ENCODE measurements at places on chromosomes 12 and 14.

DNA sequence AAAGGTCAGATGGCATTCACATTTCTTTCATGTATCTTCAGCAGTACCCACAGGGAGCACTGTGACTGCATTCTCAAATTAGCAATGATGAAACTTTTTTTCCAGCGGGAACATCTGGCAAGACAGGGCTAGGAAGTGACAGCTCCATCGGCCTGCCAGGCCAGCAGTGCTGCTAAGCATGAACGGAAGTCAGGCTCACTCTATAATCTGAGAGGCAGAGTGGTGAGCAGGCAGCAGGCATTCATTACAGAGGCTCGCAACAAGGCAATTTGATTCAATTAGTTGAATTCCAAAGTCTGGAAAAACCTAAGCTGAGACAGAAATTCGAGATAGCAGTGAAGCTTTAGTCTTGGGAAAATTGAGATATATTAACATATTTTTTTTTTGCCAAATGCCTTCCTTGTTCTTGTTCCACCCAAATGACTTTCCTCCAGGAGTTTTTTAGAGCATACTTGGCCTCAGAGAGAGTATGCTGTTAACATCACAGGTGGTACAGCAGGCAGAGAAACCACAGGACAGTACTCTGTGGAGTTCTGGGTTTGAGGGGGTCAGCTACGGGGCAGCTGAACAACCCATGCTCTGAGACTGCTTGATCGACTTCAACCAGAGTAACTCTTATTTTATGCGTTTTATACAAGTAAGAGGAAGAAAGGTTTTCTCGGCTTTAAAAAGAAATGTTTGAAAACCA is 414.9 kb downstream of the APAF1 start:
- H3K36me3 ChIP-seq, result no peaks in the 10 kb centered on the region
- DNase-seq, result no peak
- H3K4me1 ChIP-seq, result no peaks in the 10 kb centered on the region
- H3K27me3 ChIP-seq, result no peaks in the 10 kb centered on the region

DNA sequence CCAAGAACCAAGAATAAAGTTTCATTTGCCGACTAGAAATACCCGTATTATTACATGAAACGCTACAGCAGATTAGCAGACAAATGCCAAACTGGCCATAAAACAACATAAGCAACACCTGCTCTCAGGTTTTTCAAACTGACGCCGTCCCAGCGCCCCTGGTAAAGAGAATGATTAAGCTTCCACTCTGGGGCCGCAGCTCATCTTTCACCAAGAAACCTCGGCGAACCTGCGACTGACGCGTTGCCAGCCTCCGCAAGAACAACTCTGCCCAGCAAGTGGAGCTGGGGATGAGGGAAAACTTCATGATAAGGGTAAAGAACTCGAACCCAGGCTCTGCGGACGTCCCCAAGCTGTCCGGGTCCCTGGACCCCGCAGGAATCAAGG is 530 bp downstream of the ARL1 start:
- peaks cover 2% of the 10 kb centered on the region for H3K27me3 ChIP-seq
- H3K27ac ChIP-seq, result peak overlapping the region; percentile 84
- peaks cover 2% of the 10 kb centered on the region for H3K36me3 ChIP-seq
- H3K4me1 ChIP-seq, result peaks cover 29% of the 10 kb centered on the region

- peak overlapping the region; percentile 87 for H3K27ac ChIP-seq
- peaks cover 3% of the 10 kb centered on the region for H3K36me3 ChIP-seq
- peak overlapping the region; percentile 97 for H3K4me3 ChIP-seq
- peaks cover 24% of the 10 kb centered on the region for H3K4me1 ChIP-seq
- no peaks in the 10 kb centered on the region for H3K27me3 ChIP-seq
- DNase-seq, result peak; percentile 43
Observed at GRCh38 chr12:112381406-112381882, 787 bp downstream of the HECTD4 start.

DNA sequence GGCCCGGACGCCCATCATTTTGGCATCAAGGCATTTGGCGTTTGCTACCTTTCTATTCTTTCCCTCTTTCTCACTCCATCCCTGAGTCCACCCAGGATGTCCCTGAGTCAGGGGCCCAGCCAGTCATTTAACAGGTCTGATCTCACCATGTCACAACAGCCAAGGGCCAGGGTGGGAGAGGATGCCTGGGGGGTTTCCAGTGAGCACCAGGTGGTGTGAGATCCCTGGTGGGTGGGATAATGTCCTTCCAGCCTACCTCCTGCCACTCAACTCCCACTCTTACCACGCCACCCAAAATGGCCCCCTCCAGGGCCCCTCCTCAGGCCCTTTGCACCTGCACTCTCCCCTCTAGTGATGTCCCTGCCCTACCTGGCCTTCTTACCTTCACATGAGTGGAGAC is 310.8 kb downstream of the BCL11B start:
- peaks cover 25% of the 10 kb centered on the region for H3K4me1 ChIP-seq
- no peaks in the 10 kb centered on the region for H3K36me3 ChIP-seq
- H3K4me3 ChIP-seq, result no peak overlapping the region
- H3K27ac ChIP-seq, result no peak overlapping the region

DNA sequence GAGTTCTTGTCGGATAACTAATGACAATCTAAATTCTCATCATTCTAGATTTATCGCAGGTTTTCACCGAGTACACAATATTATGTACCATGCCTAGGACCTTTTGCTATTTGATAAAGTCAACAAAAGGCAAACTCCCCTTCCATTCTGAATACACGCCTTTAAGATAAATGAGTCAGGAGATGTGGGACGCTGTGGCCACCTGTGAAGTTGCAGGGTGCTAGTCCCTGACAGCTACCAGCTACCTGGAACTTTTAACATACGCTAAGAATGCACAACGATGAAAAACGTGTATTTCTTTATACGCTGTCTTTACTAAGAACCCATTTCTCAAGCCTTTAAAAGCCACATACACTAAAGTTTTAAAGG is 678 bp downstream of the MDM1 start:
- peaks cover 42% of the 10 kb centered on the region for H3K4me1 ChIP-seq
- DNase-seq, result no peak
- H3K36me3 ChIP-seq, result peaks cover 9% of the 10 kb centered on the region
- peak overlapping the region; percentile 32 for H3K27ac ChIP-seq
- H3K27me3 ChIP-seq, result peaks cover 10% of the 10 kb centered on the region

DNA sequence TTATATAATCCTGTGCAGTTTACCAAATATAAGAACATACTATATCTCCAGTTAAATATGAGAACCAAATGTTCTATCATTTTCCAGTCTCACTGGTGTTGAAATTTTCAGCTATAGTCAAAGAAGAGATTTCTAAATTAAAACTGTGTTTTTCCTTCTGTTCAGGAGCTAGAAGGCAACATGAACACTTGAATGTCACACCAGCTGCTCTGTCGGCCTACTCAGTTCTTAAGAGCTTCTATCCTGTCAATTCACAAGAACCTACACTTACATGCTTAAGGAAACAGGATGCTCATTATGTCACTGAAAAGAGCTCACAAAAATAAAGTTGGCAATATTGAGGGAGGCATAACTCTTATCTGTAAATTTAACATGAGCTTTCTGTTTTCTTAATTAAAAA is 43.1 kb downstream of the ATP2B1 start:
- H3K27ac ChIP-seq, result no peak overlapping the region
- no peaks in the 10 kb centered on the region for H3K27me3 ChIP-seq
- no peak for DNase-seq
- no peak overlapping the region for H3K4me3 ChIP-seq
- peaks cover 23% of the 10 kb centered on the region for H3K4me1 ChIP-seq

DNA sequence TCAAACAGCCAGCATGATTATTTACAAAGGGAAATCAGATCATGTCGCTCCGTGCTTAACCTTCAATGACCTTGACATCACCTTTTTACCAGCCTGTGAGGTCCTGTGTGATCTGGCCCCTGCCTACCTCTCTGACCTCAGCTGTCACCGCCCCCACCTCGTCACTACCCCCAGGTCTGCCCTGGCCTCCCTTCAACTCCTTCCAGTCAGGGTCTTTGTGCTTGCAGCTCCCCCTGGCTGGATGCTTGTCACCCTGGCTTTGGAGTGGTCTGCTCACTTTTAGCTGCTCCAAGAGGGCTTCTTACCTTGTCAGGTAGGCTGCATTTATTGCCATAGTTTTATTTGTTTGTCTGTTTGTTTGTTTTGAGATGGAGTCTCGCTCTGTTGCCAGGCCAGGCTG is 8.2 kb upstream of the MAX start:
- H3K27ac ChIP-seq, result no peak overlapping the region
- no peaks in the 10 kb centered on the region for H3K27me3 ChIP-seq
- no peak for DNase-seq
- no peak overlapping the region for H3K4me3 ChIP-seq
- H3K36me3 ChIP-seq, result no peaks in the 10 kb centered on the region
- peaks cover 4% of the 10 kb centered on the region for H3K4me1 ChIP-seq

GRCh38 chr14:33586806-33587205 is 364.1 kb downstream of the EGLN3 start:
- H3K4me3 ChIP-seq, result no peak overlapping the region
- H3K27ac ChIP-seq, result no peak overlapping the region
- H3K36me3 ChIP-seq, result no peaks in the 10 kb centered on the region
- DNase-seq, result no peak
- no peaks in the 10 kb centered on the region for H3K27me3 ChIP-seq

DNA sequence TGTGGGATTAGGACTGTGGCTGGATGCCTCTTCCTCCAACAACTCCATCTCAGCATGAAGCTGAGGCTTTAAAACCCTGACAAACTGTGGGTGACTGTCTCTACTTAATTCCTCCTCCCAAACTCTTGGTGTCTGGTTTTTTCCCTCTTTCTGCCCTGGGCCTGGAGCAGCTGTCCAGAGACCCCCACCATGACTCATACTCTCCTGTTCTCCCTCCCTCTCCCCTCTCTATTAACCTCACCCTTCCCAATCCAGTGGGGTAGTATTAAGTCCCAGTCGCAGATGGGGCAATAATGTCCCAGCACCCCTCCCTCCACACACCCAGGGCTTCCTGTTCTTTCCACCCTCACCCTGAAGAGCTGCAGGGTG is 2.0 kb upstream of the DNAJC14 start:
- peaks cover 16% of the 10 kb centered on the region for H3K36me3 ChIP-seq
- no peaks in the 10 kb centered on the region for H3K27me3 ChIP-seq
- H3K4me3 ChIP-seq, result peak overlapping the region; percentile 99
- peaks cover 44% of the 10 kb centered on the region for H3K4me1 ChIP-seq

DNA sequence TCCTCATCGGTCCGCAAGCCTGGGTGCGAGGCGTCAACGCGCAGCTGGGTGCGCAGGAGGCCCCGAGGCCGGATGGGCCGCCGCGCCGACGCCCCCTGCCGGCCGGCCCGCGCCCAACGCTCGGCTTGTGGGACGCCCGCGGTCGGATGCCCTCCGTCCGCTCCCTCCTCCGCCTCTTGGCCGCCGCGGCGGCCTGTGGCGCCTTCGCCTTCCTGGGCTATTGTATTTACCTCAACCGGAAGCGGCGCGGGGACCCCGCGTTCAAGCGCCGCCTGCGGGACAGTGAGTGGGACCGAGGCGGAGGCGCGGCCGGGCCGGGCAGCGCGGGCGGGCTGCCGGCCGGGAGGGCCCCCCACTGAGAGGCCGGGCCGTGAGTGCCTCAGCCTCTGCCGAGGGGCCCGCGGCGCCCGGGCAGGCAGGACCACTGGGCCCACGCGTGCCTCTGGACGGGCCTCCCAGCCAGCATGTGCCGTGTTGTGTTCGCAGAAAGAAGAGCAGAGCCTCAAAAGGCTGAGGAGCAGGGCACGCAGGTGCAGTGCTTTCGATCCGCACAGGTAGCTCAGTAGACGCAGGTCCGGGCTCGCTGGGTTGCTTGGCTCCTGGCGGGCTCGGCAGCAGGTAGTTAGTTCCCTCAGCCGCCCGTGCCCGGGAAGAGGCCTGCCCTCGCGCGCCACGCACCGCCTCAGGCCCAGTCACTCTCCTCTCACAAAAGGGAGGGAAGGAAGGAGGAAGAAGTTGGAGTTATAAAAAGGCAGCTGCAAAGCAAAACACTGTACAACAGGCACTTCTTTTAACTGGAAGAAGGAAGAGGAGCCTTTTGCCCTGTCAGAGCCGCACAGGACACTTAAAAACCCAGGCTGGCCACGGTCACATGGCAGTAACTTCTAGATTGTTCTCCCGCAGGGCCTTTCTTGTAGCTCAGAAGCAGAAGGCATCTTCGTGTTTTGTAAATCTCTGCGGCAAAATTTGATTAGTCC is at the start of gene TOMM20L:
TSS of gene TOMM20L (plus strand) at position 119 of the 977 bp plus-strand sequence. CDS start at position 147, 28 bp downstream.
- peak within 1 kb of the TSS; percentile 32 for H3K27ac ChIP-seq
- H3K36me3 ChIP-seq, result no peaks in the 10 kb centered on the region
- peak; percentile 76 for DNase-seq
- H3K4me1 ChIP-seq, result peaks cover 13% of the 10 kb centered on the region
- H3K4me3 ChIP-seq, result peak within 1 kb of the TSS; percentile 67

DNA sequence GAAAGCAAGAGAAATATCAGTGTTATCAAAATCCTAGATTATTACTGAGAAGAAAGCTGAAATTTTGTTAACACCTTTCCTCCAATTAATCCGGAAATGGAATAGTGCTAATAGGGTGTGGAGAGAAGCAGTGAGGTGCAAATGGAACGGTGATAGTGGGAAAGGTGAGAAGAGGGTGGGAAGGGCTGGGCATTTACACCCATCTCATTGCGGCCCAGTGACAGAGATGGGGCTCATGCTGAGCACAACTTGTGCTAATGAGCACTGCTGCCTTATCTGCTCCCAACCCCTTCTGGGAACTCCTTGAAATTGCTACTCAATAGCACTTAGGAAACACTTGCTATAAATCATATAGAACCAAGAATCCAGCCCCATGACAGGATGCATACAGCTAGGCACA is 94.4 kb downstream of the PTPRR start:
- no peaks in the 10 kb centered on the region for H3K4me1 ChIP-seq
- H3K36me3 ChIP-seq, result no peaks in the 10 kb centered on the region
- no peak overlapping the region for H3K27ac ChIP-seq
- no peak for DNase-seq

DNA sequence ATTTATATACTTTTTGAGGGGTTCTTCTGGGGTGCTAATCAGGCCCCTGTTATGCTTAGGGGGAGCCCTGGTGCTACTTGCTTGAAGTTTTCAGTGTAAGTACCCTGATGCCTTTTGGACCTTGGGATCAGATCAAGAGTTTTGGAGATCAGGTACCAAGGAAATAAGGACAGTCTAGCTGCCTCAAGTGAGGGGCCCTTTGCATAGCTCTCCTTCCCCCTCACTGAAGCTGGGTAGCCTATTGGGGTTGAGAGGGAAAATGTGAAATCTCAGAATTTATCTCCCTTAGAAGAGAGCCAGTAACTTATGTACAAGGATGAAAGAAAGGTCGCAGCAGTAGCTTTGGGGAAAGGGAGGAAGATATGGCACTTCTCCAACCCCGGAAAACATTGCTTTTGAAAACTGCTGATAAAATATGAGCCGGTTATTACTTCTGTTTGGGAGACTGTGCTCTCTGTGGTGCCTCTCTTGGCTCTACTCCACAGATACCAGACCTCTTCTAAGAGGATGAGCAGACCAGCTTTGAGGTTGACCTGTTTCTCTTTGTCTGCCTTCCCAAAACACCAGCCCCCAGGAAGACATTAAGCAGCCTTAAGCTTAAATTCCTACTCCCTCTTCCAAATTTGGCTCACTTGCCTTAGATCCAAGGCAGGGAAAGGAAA is 8.8 kb upstream of the AMHR2 start:
- no peak for DNase-seq
- peaks cover 4% of the 10 kb centered on the region for H3K27me3 ChIP-seq

GRCh38 chr14:34049790-34050189 is 98.9 kb upstream of the EGLN3 start:
- H3K4me1 ChIP-seq, result peaks cover 65% of the 10 kb centered on the region
- no peak for DNase-seq
- peaks cover 9% of the 10 kb centered on the region for H3K27me3 ChIP-seq
- peaks cover 26% of the 10 kb centered on the region for H3K36me3 ChIP-seq
- no peak overlapping the region for H3K4me3 ChIP-seq
- no peak overlapping the region for H3K27ac ChIP-seq
